ENCODE measurements at places on chromosomes 6 and 20. TPM values are rescaled to one million over a fixed set of nuclear protein-coding genes. Genes with fewer than 3 reads are reported as not detected.
A peak's percentile ranks its signal among the peaks of the same experiment; 100 is the strongest.

SLC24A3 gene
- total RNA-seq: 23.9 TPM

DNA sequence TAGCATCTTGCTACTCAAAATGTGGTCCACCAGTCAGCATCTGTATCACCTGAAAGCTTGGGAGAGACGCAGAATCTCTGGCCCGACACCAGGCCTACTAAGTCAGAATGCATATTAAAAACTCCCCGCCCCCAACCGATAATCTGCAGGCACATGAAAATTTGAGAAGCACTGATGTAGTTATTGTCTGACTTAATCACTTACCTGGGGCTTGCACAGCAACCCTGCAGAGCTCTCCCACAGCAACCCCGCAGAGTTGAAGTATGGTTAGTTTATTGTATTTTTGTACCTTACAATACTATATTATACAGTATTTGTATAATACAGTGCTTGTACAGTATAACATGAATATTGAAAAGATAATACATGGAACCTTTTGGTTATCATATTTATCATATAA lies 53.7 kb downstream of the KLHL31 start:
- no peaks in the 10 kb centered on the region for H3K27me3 ChIP-seq
- no peak overlapping the region for H3K27ac ChIP-seq
- no peaks in the 10 kb centered on the region for H3K4me1 ChIP-seq

- H3K4me1 ChIP-seq: no peaks in the 10 kb centered on the region
- peak; percentile 98 for DNase-seq
- peak overlapping the region; percentile 49 for H3K4me3 ChIP-seq
- no peaks in the 10 kb centered on the region for H3K27me3 ChIP-seq
Measured at GRCh38 chr20:324177-325044, 941 bp upstream of the SOX12 start.

DNA sequence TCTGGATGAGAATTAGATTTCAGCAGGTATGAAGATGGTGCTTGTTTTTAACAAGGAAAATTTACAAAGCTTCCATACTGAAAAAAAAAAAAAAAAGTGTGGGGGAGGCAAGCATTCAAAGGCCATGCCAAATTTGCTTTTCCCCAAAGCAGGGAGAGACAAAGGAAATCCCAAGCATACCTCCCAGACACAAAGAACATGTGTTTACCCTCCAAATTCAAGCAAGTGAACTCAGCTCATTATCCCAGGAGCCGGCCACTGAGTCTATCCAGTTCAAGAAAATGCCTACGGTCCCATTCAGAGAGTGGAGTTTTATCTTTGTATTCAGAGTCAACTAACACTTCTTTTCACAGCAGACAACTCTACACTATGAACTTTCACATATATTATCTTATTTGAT lies 102.7 kb upstream of the ID4 start:
- no peaks in the 10 kb centered on the region for H3K27me3 ChIP-seq
- no peaks in the 10 kb centered on the region for H3K4me1 ChIP-seq
- no peak for DNase-seq
- no peak overlapping the region for H3K27ac ChIP-seq
- H3K4me3 ChIP-seq: no peak overlapping the region
- H3K36me3 ChIP-seq: no peaks in the 10 kb centered on the region

DNA sequence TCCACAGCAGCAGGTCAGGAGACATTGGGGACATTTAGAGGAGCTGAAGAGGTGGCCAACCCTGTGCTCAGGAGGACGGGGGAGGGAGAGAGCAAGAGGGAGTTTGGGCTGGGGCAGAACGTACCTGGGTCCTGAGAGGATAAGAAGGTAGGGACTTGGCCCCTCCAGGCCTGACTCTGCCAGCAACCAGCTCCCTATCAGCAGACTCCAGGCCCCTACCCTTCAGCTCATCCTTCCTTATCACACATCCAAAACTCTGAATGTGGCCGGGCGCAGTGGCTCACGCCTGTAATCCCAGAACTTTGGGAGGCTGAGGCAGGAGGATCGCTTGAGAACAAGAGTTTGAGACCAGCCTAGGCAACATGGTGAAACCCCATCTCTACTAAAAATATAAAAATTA lies 5.0 kb downstream of the STMN3 start:
- H3K4me1 ChIP-seq: no peaks in the 10 kb centered on the region
- no peaks in the 10 kb centered on the region for H3K36me3 ChIP-seq
- H3K27me3 ChIP-seq: no peaks in the 10 kb centered on the region

DNA sequence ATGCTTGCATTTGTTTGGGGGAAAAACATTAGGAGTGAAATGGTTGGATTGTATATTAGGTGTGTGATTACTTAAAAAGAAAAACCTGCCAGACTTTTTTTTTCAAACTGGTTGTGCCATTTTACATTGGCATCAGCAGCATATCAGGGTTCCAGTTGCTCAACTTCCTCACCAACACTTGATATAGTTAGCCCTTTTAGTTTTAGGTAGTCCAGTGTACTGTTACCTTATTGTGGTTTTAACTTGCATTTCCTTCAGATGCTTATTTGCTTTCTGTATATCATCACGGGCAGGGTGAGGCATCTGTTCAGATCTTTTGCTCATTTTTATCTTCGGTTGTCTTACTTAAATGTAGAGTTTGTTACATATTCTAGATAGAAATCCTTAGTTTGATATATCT lies 5.2 kb downstream of the XRN2 start:
- no peaks in the 10 kb centered on the region for H3K4me1 ChIP-seq
- H3K4me3 ChIP-seq: no peak overlapping the region

DNA sequence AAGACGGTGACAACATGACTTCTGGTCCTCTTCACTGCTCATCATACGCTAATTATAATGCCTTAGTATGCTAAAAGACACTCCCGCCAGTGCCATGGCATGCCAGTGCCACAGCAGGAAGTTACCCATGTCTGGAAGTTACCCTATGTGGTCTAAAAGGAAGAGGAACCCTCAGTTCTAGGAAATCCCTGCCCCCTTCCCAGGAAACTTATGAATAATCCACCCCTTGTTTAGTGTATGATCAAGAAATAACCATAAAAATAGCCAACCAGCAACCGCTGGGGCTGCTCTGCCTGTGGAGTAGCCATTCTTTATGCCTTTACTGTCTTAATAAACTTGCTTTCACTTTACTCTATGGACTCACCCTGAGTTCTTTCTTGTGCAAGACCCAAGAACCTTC lies 15.8 kb upstream of the SERPINB9 start:
- no peaks in the 10 kb centered on the region for H3K4me1 ChIP-seq
- no peaks in the 10 kb centered on the region for H3K27me3 ChIP-seq
- no peak overlapping the region for H3K4me3 ChIP-seq

All from aorta (tissue), 5 donors.